Uterine smooth muscle cell (primary cell): ENCODE measurements at places on chromosomes 7 and 10. TPM values are rescaled to one million over a fixed set of nuclear protein-coding genes. Genes with fewer than 3 reads are reported as not detected.

The CREM gene
- total RNA-seq = 32.2 and 52.8 TPM in 2 replicates

The GIMAP2 gene
- 0.44 and 2.9 TPM in 2 replicates for total RNA-seq

The CARD11 gene
- 0.62 and 1.9 TPM in 2 replicates for total RNA-seq

The ZNF365 gene
- total RNA-seq = 6.1 and 9.0 TPM in 2 replicates

The ST8SIA6 gene
- not detected in 2 replicates for total RNA-seq

The TAS2R5 gene
- total RNA-seq = 0.55 and 1.00 TPM in 2 replicates

The ERVW-1 gene
- total RNA-seq = not detected in 2 replicates

The HOXA4 gene
- 0.22 and 0.37 TPM in 2 replicates for total RNA-seq

The DOCK1 gene
- total RNA-seq = 72.8 and 85.2 TPM in 2 replicates

The SLC39A12 gene
- total RNA-seq = under 0.01 TPM in 1 of 2 replicates, not detected in the other

The PRRT4 gene
- total RNA-seq = under 0.01 and 0.12 TPM in 2 replicates

The IL2RA gene
- not detected in 2 replicates for total RNA-seq

The ZNF783 gene
- 8.5 and 13.2 TPM in 2 replicates for total RNA-seq

The FOXI2 gene
- not detected in 2 replicates for total RNA-seq

The GPR15LG gene
- total RNA-seq = not detected in 2 replicates

The AZGP1 gene
- 0.33 TPM in 1 of 2 replicates, not detected in the other for total RNA-seq

The SYT15B gene
- total RNA-seq = under 0.01 TPM in 1 of 2 replicates, not detected in the other

The LEP gene
- 0.12 TPM in 1 of 2 replicates, not detected in the other for total RNA-seq

The FAM25A gene
- not detected in 2 replicates for total RNA-seq

The ATG9B gene
- total RNA-seq = 0.11 and 0.12 TPM in 2 replicates

The MKI67 gene
- 10.1 and 48.0 TPM in 2 replicates for total RNA-seq

The FBXL13 gene
- 1.1 and 1.2 TPM in 2 replicates for total RNA-seq

The BMS1 gene
- 23.4 and 33.6 TPM in 2 replicates for total RNA-seq

The CCDC3 gene
- total RNA-seq = 0.25 and 0.55 TPM in 2 replicates

The DOCK4 gene
- total RNA-seq = 13.6 and 33.3 TPM in 2 replicates

The TET1 gene
- total RNA-seq = 2.0 and 2.5 TPM in 2 replicates

The FAM25C gene
- total RNA-seq = not detected in 2 replicates
